ENCODE measurements at places on chromosomes 4 and X.

GRCh38 chrX:131816551-131817136, 206.5 kb upstream of the STK26 start:
- no peak for DNase-seq

DNA sequence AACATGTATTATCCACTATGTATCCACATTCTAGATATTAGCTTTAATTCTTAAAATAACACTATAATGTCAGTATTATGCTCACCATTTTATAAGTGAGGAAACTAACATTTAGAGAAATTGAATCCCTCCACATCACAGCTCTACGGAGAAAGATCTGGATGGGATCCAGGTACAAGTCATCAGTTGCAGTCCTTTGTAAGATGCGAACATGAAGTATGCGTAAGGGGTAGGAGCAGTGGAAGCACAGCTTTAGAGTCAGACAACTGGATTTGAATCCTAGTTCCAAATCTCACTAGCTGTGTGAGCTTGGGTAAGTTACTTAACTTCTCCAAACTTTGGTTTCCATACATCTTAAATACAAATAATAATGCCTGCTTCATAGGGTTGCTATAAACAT, 162.5 kb downstream of the ATP10D start:
- DNase-seq, result no peak

GRCh38 chr4:74096265-74096980, 2.6 kb downstream of the CXCL2 start:
- no peak for DNase-seq

DNA sequence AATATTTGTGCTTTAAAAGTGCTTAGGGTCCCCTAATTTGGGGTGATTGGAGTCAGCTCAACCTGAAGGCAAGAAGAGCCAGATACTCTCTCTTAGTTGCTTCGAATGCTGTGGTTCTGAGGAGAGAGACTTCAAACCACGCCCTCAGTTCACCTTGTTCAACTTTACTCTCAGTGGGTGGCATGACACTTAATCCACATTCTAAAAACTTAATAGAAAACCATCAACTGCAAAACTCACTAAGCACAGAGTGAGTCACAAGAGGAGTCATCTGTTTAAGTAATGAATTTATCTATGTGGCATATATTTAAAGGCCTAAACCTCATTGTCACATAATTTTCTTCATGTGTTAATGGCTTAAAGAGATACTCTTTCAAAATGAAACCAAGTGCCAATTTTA, 99.5 kb upstream of the SLC4A4 start:
- DNase-seq, result no peak

DNA sequence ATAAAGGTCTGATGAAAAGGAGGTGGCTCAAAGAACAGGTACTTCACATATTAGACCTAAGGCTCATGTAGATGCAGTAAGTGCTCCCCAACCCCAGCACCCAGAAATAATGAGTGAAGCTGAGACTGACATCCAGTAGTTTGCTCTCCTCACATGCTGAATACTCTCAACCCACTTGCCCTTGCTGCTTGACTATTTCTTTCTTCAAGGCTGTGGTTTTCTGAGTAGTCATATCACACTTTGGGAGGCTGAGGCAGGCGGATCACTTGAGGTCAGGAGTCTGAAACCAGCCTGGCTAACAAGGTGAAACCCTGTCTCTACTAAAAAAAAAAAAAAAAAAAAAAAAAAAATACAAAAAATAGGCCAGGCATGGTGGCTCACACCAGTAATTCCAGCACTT, 51.5 kb upstream of the PRPS1 start:
- DNase-seq, result no peak

DNA sequence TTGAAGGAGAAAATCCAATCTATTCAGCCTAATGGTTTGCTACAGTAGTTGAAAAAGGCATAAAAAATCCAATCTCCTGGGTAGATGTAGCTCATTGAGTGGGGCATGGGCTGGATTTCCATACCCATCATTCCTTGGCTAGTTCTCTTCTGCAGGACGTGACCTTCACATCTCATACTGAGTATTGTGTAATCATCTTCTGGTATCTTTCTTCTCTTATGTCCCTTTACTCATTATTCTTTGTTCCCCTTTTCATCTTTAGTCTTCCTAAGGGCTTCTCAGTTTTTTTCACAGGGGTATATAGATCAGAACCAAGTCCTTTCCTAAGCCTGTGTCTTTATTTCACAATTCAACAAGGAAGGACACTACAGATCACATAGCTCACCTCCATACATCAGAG, 727.6 kb upstream of the MAGEB2 start:
- no peak for DNase-seq

DNA sequence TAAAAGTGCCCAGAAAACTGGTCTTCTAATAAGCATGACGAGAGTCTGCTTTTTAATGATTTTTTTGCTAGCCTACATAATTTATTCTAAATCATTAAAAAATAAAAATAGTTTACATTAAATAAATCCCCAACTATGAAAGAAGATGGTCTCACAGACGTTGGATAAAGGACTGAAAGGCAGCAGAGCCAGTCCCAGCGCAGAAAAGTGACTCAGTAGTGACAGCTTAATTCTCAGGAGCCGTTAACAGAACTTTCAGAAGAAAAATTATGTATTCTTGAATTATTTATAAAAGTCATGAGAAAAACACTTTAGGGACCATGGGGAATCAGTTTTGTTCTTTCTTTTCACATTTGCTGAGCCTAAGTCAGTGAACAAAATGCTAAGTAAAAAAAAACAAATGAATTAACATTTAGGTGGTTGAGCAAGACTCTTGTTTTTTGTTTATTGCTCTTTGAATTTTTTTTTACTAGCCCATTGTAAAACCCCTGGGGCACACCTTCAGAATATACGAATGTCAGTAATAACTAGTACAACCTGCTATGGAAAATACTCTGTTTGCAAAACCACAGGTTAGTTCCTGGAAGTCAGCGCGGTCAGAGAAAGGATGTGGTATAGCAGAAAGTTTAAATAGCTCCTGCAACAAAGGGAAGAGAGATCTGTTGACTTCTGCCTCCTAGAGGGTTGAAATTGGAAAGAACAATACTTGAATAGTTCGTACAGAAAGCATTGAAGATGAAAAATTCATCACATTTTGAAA, 50.4 kb upstream of the CCDC160 start:
- DNase-seq, result no peak

GRCh38 chrX:142089193-142089592, 115.9 kb downstream of the MAGEC2 start:
- no peak for DNase-seq

DNA sequence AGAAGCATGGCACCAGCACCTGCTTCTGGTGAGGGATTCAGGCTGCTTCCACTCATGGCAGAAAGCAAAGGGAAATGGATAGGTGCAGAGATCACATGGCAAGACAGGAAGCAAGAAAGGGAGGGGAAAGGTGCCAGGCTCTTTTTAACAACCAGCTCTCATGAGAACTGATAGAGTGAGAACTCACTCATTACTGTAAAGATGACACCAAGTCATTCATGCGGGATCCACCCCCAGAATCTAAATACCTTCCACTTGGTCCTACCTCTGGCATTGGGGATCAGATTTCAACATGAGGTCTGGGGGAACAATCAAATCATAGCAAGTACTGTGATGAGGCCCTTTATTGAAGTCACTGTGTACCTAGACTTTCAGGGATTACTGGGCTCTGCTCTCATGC, 72.0 kb upstream of the PRDM5 start:
- no peak for DNase-seq

DNA sequence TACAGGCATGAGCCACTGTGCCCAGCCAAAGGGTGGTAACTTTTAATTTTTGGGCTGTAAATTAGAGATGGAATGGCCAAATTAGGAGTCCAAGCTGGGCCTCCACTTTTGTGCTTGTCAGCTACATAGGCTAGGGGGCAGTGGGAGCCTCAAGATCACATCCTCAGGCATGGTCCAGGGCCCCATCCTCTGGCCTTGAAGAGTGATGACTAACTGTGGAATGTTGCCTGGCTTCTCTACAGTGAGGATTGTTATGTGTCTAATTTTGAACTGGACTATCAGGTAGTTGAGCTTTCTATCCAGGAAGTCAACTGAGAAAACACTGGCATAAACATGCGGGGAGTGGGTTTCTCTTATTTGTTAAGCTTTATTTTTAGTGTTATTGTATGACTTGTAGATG, 33.0 kb downstream of the CCNG2 start:
- DNase-seq, result no peak

DNA sequence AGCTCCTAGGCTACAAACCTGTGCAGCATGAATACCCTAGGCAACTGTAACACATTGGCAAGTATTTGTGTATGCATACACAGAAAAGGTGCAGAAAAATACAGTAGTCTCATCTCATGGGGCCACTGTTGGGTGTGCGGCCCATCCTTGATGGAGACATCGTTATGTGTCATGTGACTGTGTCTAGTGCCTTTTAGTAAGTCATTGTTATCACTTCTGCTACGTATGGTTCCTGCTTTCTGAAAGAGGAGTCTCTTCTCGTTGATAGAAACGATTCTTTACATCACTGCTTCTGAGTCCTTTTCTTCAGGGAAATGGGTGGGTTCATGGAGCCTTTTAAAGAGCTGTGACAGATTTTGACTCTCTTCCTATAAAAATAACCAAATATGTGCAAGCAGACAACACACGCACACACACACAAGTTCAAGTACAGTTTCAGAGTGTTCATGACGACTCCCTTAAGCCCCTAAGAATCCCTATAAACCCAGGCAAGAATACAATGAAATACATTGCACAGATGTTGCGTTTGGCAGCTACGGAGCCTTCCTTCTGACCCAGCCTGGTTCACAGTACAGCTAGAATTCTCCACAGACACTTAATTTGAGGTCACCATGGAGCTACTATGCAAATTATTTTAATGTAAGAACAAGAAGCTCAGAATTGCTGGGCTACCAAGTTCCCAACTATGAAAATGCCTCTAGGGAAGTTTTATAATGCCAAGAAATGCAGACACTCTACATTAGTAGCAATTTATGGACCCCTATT, 10.2 kb upstream of the STK32B start:
- DNase-seq, result no peak

DNA sequence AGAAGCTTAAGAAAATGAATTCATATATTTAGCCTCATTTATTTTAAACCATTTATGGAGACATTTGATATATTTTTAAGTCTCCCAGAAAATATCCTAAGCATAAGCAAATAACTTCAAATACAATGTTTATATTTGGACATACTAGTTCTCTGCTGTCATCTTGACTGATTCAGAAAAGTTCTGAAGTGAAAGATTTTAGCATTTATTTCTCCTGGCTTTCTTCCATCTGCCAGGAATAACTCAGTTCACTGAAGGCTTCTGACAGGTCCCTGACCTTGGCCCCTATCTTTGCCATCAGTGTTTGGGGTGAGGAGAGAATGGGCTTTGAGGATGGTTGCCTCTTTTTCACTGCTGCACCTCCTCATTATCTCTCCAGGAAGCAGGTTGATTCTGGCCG, 115.7 kb downstream of the SLIT2 start:
- DNase-seq, result no peak

- peak; percentile 3 for DNase-seq
These were observed 851 bp downstream of the POLR2B start for GRCh38 chr4:56979421-56980072.

DNA sequence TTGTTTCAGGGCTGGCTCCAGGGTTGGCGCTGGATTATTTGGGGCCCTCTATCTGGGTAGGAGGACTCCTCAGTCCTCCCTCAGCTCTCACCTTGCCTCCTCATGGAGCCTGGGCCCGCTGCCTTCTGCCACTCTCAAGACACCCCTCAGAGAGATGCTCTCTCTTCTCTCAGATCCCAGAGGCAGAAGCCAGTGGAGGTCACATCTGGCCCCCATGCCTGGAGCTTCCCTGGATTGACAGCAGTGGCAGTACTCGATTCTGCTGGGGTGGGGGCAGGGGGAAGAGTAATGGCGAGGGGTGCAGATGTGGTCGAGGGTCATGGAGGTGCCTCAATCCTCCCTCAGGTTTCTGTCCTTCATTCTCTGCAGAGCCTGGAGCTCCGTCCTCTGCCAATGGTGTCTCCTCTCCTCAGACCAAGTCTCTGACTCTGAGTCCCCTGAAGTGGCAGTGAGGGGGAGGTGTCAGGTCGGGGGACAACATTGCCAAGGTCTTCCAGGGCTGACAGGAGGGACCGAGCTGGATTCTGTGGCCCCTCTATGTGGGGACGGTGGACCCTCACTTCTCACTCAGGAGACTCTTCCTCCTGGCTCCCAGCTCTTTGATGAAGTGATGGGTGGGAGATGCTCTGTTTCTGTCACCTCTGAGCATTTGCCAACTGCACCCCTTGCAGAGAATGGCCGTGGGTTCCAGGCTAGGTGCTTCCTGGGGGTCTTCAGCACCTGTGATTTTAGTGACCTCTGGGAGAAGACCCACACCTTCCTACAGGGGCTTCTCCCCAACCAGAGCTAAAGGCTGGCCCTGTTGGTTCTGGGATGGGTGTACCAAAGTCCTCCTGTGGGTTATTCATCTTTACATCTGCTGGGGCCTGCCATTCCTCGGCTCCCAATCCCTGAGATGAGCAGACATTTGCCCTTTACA, 10.9 kb upstream of the HSFX1 start:
- DNase-seq, result no peak
